Stimulated activated CD8-positive, alpha-beta memory T cell treated with anti-CD3 and anti-CD28 coated beads, Interleukin-7, amount 100 ng/mL, for 24 hours (primary cell): ENCODE measurements at places on chromosomes 1 and 21.

GRCh38 chr1:54768093-54768492 lies 3.8 kb upstream of the PARS2 start:
- DNase-seq: no peak

- no peak for DNase-seq
These were observed 27.2 kb downstream of the CNN3 start for GRCh38 chr1:94899756-94900155.

DNA sequence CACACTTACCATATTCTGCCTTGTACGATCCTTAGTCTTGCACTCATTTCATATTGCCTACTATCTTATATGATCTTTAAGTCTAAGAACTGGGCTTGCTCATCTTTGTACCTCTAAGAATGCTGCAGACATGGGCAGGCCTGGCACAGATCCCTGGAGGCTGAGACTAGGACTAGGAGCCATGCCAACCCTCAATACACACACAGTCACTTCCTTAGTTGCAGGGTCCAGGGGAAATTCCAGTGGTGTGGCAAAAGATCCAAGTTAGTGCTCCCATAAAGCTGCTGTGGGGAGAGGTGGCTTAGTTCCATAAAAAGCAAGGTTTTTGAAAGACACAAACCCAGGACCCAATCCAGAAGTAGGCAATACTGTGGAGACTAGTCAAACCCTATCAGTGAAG lies 59.9 kb downstream of the CYYR1 start:
- DNase-seq: no peak

DNA sequence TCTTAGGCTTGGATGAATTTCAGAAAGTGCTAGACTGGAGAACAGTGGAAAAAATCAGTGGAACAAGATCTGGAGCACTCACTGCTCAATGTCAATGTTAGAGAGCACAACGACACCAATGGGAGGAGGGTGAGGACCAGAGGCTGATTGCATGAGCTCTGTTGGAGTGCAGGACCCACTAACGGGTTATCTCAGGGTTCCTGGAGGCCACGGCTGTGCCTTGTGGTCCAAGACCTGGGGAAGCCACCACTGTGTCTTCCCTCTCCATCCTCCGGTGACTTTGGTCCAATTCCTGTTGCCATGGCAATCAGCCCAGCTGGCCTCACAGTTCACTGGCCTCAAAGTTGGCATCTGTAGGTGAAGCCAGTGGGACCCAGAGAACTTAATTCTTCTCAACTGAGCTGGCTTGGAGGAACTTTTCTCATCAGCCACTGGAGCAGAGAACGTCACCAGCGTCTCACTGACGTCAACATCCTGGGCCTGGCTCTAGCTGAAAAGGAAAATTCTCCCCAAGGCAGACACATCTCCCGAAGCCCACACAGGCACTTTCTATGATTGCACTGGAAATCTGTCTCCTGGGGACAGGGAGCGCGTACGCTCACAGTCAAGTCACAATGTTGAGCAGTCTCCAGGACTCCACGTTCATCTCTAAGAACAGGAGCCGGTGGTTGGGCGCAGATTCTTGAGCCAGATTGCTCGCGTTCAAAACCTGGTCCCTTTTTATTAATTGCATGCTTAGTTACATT lies 21.9 kb upstream of the GPR157 start:
- DNase-seq: no peak

GRCh38 chr1:13901039-13901438 lies 201.1 kb downstream of the PRDM2 start:
- no peak for DNase-seq

- no peak for DNase-seq
These were observed 3.7 kb downstream of the ST3GAL3 start for GRCh38 chr1:43711049-43711448.

DNA sequence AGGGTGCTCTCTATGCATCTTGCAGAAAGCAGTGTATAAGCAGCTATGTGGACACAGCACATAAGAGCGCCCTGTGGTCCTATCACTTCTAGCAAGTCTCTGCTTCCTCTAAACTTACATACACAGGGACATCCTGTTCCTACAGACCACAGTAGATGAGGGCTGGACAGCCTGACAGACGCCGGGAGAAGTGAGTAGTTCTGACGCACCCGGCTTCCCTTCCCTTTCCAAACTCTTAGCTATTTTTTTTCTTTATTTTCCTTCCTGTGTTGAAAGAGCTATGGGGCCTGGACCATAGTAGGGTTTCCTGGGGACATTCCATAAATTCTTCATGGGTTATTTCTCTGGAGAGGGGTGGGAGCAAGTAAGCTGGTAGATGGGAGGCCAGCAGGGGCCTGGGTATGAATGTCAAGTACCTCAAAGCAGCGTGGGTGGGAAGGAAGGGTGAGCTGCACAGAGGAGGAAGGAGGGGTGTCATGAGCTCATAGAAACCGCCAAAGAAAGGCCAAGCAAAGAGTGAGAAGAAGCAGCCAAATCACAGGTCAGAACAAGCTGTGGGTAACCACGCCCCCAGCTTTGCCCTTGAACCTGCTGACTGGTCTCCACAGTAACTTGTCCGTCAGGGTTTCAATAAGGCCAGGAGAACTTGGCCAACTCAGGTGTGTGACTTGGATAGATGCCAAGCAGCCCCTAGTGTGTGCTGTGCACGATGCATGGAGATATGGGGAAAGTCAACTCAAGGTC lies 36.6 kb downstream of the PLXNA2 start:
- no peak for DNase-seq

GRCh38 chr1:112893288-112894009 lies 62.5 kb downstream of the SLC16A1 start:
- DNase-seq: no peak
